Psoas muscle (tissue), 8 donors: ENCODE measurements at places on chromosomes 4 and X. TPM values are rescaled to one million over a fixed set of nuclear protein-coding genes. Genes with fewer than 3 reads are reported as not detected.

Gene MAPK10
- 1.3 TPM for total RNA-seq

DNA sequence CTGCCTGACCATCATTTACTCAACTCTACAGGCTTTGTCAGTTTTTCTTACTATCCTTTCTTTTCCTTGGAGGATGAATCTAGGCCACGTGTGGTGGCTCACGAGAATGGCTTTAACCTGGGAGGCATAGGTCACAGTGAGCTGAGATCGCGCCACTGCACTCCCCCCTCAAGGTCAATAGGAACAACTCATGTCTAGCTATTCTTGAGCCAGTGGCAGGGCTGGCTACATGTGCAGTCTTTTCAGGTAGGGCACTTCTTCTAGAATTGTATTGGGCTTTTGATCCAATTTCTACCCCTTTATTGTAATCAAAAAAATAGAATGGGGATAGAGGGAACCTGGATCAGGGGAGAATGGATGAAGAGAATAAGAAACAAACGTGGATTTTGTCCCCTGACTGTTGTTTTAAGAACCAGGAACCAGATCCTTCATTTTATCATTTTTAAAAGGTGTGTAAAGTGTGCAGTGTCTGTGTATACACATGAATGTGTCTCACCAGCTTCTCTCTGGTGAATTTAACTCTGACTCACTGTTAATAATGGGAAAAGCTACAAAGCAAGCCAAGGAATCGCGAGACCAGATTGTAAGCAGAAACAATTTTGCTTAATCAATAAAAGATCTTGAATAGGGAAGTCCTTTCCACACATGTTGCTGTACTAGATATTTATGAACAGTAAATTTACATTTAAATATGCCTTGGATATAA, 283.9 kb upstream of the GPC4 start:
- H3K27ac ChIP-seq, result no peak overlapping the region
- H3K36me3 ChIP-seq, result no peaks in the 10 kb centered on the region
- H3K4me3 ChIP-seq, result no peak overlapping the region
- DNase-seq, result no peak

Gene USP27X
- 1.5 TPM for total RNA-seq

Gene SPOCK3
- 1.0 TPM for total RNA-seq

GRCh38 chr4:169410839-169411770, 140.3 kb upstream of the SH3RF1 start:
- DNase-seq, result no peak
- H3K4me1 ChIP-seq, result no peaks in the 10 kb centered on the region
- H3K27me3 ChIP-seq, result no peaks in the 10 kb centered on the region
- no peaks in the 10 kb centered on the region for H3K36me3 ChIP-seq
- no peak overlapping the region for H3K27ac ChIP-seq

Gene TSPAN5
- 0.63 TPM for total RNA-seq

DNA sequence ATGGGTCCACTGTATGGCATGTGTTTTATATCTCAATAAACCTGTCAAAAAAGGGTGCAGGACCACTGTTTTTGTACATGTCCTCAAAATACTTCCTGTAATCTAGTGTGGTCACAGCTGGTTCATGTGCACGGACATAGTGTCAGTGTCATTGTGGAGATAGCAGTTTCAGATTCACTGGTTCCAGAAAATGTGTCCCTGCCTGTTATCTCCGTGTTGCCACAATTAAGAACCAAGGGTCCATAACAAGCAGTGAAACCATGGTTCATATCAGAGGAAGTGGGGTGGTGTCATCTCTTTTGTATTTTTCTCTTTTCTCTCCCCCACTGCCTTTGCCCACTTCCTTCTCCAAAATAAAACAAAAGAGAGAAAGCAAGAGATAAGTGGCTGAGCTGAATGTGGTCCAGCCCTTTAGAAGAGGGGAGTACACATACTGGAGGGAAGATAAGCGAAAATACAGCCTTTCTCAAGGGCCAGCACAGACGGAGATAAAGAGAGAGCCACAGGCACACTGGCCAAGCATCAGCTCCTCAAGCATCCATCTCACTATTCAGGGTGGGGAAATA, 51.2 kb downstream of the TBL1X start:
- peaks cover 8% of the 10 kb centered on the region for H3K27me3 ChIP-seq
- no peak overlapping the region for H3K27ac ChIP-seq
- no peaks in the 10 kb centered on the region for H3K36me3 ChIP-seq
- H3K4me3 ChIP-seq, result no peak overlapping the region
- no peak for DNase-seq
- peaks cover 14% of the 10 kb centered on the region for H3K4me1 ChIP-seq

DNA sequence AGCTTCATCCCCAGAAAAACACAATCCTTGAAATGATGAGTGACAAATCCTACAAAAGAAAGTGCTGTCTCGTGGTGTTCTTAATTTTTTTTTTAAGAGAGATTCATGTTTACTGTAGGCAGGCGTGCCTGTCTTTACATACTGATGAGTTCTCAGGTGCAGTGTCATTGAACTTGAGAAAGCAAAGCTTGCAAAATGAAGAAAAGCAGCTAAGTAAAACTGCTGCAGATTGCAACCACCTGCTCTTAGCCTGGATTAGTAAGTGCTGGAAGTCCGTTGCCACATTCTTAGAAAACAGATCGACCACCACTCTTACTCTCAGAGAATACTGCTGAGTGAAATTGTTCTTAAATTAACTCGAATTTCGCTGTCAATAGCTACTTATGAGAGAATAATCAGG, 854.6 kb downstream of the TRIML1 start:
- no peaks in the 10 kb centered on the region for H3K4me1 ChIP-seq
- no peak for DNase-seq
- H3K36me3 ChIP-seq, result no peaks in the 10 kb centered on the region
- H3K4me3 ChIP-seq, result no peak overlapping the region

Gene RAB33A
- total RNA-seq, result 0.30 TPM

Gene ETDB
- total RNA-seq, result not detected

Gene CSN1S1
- not detected for total RNA-seq

- H3K27ac ChIP-seq, result no peak overlapping the region
- DNase-seq, result peak; percentile 4
- H3K27me3 ChIP-seq, result peaks cover 11% of the 10 kb centered on the region
- H3K36me3 ChIP-seq, result no peaks in the 10 kb centered on the region
Measured at GRCh38 chrX:1152090-1152489, 60.4 kb downstream of the CRLF2 start.

DNA sequence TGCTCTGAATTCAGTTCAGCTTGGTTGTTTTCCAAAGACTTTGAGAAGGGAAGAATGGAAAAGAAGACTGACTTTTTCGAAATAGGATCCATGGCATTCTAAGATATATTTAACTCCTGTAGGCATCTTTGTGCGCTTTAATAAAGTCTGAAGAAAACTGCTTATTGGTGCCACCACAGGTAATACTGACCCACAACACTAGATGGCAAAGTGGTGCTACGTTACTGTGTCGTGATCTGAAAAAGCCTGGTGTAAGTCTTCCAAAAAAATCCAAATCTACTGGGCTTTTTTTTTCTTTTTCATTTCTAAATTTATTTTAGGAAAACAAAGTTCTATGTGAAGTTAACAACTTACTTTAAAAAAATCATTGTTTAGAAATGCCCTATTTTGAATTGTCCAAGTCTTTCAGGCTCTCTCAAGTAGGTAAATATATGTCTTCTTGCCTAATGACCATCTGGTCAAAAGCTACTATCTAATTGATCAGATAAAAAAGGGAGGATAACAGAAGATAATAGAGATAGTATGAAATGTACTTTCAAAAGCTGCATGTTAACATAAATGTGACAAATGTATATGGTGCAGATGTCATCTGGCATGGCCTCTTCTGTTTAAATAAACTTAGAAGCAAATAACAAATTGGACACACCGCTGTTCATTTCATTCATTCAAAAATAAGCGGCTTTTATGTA, 47.0 kb upstream of the MID1IP1 start:
- no peak for DNase-seq
- no peak overlapping the region for H3K4me3 ChIP-seq
- no peaks in the 10 kb centered on the region for H3K4me1 ChIP-seq
- no peaks in the 10 kb centered on the region for H3K36me3 ChIP-seq
- no peaks in the 10 kb centered on the region for H3K27me3 ChIP-seq

Gene LUZP4
- total RNA-seq, result not detected

GRCh38 chrX:19960913-19961312, 29.9 kb downstream of the BCLAF3 start:
- H3K4me3 ChIP-seq, result no peak overlapping the region
- H3K27me3 ChIP-seq, result no peaks in the 10 kb centered on the region
- H3K4me1 ChIP-seq, result no peaks in the 10 kb centered on the region
- DNase-seq, result no peak

GRCh38 chr4:140012688-140013486, 141.1 kb downstream of the MAML3 start:
- DNase-seq, result peak; percentile 33
- H3K36me3 ChIP-seq, result no peaks in the 10 kb centered on the region
- no peak overlapping the region for H3K27ac ChIP-seq

GRCh38 chr4:147566762-147567161, 50.4 kb upstream of the TMEM184C start:
- no peak for DNase-seq
- H3K4me1 ChIP-seq, result no peaks in the 10 kb centered on the region
- no peak overlapping the region for H3K4me3 ChIP-seq
- no peak overlapping the region for H3K27ac ChIP-seq
- H3K36me3 ChIP-seq, result no peaks in the 10 kb centered on the region

DNA sequence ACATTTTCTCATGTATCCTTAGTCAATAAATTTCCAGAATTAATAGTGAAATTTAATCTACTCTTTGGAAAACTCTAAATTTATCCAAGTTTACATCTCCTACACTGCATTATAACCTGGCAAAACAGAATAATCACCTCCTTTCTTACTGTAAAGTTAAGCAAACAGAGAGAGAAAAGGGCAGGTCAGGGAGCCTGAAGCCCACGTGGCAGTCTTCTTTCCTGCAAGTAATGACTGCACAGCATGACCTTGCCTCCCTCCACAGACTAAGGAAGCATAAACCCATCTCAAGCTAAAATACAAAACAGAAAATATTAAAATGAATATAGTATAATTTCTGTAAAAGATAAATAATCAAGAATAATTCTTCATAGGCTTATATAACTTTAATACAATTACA, 1153.0 kb downstream of the C4orf33 start:
- H3K27ac ChIP-seq, result no peak overlapping the region
- no peaks in the 10 kb centered on the region for H3K36me3 ChIP-seq
- no peak for DNase-seq
- no peaks in the 10 kb centered on the region for H3K27me3 ChIP-seq
- no peaks in the 10 kb centered on the region for H3K4me1 ChIP-seq

- H3K4me1 ChIP-seq, result no peaks in the 10 kb centered on the region
- H3K27ac ChIP-seq, result no peak overlapping the region
- H3K36me3 ChIP-seq, result no peaks in the 10 kb centered on the region
- H3K27me3 ChIP-seq, result no peaks in the 10 kb centered on the region
- no peak overlapping the region for H3K4me3 ChIP-seq
Measured at GRCh38 chr4:72286185-72286584, 254.4 kb downstream of the NPFFR2 start.

GRCh38 chrX:100615005-100615404, 21.6 kb downstream of the TSPAN6 start:
- H3K36me3 ChIP-seq, result no peaks in the 10 kb centered on the region
- DNase-seq, result no peak
- no peak overlapping the region for H3K4me3 ChIP-seq

GRCh38 chr4:7967501-7968261, 28.0 kb upstream of the AFAP1 start:
- peaks cover 44% of the 10 kb centered on the region for H3K4me1 ChIP-seq
- H3K36me3 ChIP-seq, result no peaks in the 10 kb centered on the region
- DNase-seq, result no peak
- H3K27me3 ChIP-seq, result no peaks in the 10 kb centered on the region
- peak overlapping the region; percentile 62 for H3K27ac ChIP-seq
- no peak overlapping the region for H3K4me3 ChIP-seq

DNA sequence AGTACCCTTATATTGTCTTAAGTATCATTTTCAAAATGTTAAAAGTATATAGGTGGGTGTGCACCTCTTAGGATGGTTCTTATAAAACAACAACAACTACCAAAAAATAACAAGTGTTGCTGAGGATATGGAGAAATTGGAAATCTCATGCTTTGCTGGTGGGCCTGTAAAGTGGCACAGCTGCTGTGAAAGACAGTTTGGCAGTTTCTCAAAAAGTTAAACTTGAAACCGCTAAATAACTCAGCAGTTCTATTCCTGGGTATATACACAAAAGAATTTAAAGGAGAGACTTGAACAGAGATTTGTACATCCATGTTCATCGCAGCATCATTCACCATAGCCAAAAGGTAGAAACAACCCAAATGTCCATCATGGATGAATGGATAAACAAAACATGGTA, 65.5 kb downstream of the HAND2 start:
- no peak for DNase-seq
- peaks cover 16% of the 10 kb centered on the region for H3K4me1 ChIP-seq
- H3K27me3 ChIP-seq, result no peaks in the 10 kb centered on the region

Gene SOWAHB
- total RNA-seq, result not detected

- peaks cover 9% of the 10 kb centered on the region for H3K27me3 ChIP-seq
- no peaks in the 10 kb centered on the region for H3K36me3 ChIP-seq
- H3K4me3 ChIP-seq, result no peak overlapping the region
- H3K27ac ChIP-seq, result no peak overlapping the region
- H3K4me1 ChIP-seq, result no peaks in the 10 kb centered on the region
Measured at GRCh38 chrX:148412006-148412405, 88.4 kb upstream of the AFF2 start.

Gene UGT2B11
- total RNA-seq, result not detected

GRCh38 chr4:4420421-4420820, 33.5 kb downstream of the NSG1 start:
- no peaks in the 10 kb centered on the region for H3K4me1 ChIP-seq
- no peak for DNase-seq
- peaks cover 77% of the 10 kb centered on the region for H3K36me3 ChIP-seq

- no peaks in the 10 kb centered on the region for H3K4me1 ChIP-seq
- no peak for DNase-seq
- no peaks in the 10 kb centered on the region for H3K36me3 ChIP-seq
- H3K27me3 ChIP-seq, result no peaks in the 10 kb centered on the region
- peak overlapping the region; percentile 63 for H3K4me3 ChIP-seq
Measured at GRCh38 chrX:136780241-136780640, 491 bp downstream of the ARHGEF6 start.

DNA sequence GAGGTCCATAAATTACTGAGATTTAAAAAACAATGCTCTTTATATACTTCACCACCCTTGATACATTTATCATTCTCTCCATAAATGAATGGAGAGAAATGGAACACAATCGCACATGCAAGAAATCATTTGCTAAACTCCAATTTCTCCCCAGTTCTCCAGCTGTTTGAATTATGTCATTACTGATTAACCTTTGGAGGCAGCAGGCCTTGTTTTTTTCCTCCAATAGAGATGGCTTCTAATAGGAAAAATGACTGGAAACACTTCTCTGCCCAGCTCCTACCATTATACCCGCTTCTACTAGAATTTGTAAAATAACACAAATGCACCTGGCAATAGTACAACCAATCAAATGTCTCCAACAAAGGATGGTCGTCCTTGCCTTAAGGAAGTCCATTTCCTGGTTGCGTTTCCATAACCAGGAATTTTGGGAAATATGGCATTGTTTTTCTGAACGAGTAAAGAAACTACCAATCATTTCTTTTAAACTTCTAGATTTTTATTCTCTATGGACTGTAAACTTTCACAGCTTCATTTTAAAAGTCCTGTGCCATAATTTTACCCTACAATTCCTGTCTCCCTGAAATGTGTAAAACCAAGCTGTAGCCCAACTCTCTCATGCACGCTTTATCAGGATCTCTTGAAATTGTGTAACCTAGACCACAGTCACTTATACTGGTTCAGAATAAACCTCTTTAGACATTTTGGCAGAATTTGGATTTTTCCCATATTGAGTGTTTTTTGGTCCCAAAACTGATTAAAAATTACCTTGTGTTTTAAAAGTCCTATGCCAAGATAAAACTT, 60.1 kb downstream of the APBB2 start:
- H3K4me1 ChIP-seq, result peaks cover 5% of the 10 kb centered on the region
- H3K4me3 ChIP-seq, result no peak overlapping the region
- no peak overlapping the region for H3K27ac ChIP-seq
- DNase-seq, result no peak
- H3K36me3 ChIP-seq, result no peaks in the 10 kb centered on the region
